ENCODE measurements at places on chromosomes 16 and 17.
A peak's percentile ranks its signal among the peaks of the same experiment; 100 is the strongest.

DNA sequence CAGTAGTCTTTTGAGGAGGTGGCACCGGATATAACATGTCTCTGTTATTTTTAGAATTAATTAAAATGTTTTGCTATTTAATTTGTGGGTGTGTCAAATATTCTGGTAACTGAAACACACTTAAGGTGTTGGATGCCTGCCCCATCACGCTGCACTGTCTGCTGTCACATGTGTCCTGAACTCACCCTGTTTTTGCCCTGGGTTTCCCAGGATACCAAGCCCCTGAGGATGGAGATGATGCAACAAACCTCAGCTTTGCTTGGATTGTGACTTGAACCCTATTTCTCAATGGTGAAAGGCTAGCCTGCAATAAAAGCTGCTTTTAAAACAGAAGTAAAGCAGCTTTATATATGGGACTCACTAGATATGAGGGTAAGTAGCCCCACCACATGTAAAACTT, 11.5 kb upstream of the DUSP14 start:
- peak; percentile 95 for DNase-seq

DNA sequence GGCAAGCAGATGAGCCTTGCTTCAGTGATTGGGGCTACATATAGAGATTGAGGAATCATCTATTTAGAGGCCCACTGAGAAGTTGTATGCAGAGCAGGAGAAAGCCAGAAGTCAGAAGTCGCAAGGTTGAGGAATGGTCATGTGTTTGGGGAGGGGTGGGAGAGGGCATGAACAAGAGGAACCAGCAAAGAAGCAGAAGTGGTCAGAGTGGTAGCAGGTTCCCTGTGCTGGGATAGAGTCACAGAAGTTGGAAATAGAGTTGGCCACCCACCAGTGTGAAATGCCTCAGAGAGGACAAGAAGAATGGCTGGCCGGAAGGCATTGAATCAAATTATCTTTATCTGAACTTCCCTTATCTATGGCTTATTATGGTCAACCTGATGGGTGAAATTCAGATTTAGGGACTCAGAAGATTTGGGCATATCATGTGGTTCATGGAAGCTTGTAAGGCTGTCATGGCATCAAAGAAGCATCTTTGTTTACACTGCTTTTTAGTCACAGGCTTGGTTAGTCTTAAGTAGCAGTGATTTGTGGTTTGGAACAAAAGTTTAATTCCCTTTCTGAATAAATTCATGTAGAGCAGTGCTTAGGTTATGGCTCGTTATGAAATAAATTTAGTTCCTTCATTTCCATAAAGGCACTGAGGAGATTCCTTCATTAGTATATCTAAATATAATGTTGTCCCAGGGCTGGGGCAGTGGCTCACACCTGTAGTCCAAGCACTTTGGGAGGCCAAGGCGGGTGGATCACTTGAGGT, 19.7 kb downstream of the MAP3K3 start:
- DNase-seq = no peak

- DNase-seq = no peak
Observed at GRCh38 chr16:31397701-31398100, 4.6 kb downstream of the ITGAD start.

- DNase-seq = no peak
Observed at GRCh38 chr17:28065706-28066105, 23.2 kb downstream of the NLK start.

GRCh38 chr17:14593956-14594355, 293.1 kb downstream of the HS3ST3B1 start:
- no peak for DNase-seq

DNA sequence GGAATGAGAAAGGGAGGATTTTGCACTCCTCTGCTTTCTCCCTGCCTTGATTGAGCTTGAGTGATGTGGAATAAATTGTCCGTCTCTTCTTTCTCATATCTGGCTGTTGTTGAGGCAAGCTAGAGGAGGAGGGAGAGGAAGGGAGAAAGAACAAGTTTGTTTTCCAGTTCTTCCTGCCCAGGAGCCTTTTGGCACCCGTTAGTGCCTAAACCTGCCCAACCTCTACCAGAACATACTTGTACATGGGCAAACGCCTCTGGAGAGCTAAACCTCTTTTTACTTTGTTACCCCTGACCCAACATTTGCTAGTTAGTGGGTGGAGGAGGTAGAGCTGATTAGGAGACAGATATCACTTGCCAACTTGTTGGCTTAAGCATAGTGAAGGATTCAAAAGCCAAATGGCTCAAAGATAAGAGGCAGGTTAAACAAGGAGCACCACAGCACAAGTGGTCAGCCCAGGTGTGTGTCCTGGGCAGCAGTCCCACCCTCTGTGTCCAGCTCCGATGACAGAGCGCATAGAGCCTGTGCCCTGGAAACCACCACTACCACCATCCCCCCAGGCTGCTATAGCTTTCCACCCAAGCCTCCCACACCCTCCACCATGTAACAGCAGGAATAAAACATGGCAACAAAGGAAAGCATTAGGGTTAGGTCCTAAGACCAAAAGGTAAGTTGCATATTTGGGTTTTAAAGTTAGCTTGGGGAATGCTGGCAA, 6.5 kb downstream of the ODF4 start:
- DNase-seq = no peak

DNA sequence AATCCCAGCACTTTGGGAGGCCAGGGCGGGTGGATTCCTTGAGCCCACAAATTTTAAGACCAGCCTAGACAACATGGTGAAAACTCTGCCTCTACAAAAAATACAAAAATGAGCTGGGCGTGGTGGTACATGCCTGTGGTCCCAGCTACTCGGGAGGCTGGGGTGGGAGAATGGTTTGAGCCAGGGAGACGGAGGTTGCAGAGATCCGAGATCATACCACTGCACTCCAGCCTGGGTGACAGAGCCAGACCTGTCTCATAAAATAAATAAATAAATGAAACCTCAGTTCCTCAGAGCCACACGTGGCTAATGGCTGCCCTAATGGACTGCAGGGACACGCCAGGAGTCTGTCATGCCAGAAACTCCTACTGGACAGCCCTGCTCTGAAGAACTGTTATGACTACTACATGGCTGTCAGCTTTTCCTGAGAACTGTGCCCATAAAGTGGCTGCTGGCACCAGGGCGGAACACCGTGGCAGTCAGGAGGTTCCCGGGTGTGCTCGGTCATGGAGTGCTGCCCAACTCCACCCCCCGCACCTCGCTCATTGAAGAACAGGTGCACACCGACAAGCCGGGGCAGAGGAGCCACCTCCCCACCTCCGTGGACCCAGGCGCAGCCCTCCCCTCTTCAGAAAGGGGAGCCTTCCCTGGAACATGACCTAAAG, 4.3 kb downstream of the TMEM11 start:
- DNase-seq = no peak

DNA sequence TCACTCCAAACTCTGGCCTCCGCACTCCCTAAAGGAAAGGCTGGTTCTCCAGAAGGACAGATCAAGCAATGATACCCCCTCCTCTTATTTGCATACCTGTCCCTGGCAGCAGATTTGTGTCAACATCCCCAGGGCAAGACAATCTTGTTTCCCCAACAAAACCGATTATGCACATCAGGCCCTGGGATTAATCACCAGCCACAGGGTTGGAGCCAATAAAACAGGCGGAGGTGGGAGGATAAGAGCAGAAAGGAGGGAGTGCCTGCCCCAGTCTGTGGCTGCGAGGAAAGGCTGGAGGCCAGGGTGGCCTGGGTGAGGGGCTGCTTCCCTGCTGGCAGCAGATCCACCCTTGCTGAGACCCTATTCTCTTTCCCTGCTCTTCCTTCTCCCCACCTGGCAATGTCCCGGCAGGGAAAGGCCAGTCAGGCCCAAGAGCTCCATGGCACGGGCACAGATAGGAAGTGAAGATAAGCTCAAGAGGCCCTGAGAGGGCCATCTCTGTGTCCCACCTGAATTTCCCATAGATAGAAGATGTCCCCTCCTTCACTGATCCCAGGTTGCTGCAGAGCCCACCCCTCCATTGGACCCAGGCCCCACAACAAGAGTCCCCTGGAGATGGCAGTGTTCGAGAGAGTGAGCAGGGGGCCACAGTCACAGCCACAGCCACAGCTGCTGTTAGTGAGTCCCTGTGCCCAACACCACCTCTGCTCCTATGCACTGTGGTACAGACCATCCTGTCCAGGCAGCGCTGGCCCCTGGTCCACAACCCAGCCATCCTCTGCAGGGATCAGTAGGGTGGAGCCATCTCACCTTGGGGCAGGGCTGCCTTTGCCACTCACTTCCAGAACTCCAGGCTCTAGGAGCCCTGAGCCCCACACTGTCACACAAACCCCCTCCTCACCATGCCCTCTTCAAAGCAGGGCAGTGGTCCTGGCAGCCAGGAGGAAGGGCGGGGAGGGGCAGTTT, 137.5 kb downstream of the SDK2 start:
- no peak for DNase-seq

DNA sequence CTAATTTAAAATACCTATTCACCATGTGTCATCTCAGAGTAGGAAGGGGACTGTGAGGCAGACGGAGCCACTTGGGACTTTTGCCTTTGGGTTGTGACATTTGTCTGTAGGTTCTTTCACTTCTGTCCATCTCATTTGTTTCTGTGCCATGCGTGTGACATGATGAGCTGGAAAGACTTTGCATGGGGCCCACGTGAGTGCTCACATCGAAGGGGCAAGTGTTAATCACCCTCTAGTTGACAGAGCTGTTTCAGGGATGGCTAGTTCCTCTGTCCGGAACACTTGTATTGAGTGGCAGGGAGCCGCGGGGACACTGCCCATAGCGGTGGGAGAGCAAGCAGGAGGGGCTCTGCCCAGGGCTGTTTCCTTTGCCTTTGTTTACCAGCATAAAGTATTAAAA, 112.0 kb downstream of the RPTOR start:
- DNase-seq = no peak

- DNase-seq = no peak
Observed at GRCh38 chr17:28553000-28553505, 629 bp upstream of the UNC119 start.

- no peak for DNase-seq
Observed at GRCh38 chr17:73099511-73099910, 7.0 kb upstream of the SLC39A11 start.

DNA sequence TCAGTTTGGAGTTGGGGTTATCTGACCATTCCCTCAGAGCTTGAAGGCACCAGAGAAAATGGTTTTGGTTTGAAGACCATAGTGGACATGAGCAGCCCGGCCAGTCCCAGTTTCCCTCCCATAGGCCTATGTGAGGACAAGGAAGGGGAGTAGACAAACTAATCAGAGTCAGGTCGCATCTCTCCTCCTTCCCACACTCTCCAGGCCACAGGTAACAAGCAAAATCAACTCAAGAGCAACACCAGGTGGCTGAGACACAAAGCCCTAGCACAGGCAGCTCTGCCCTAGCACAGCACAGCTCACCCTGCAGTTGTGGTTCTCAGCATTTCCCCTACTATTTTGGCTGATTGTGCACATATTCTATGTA, 7.2 kb downstream of the SUPT4H1 start:
- DNase-seq = no peak
